ENCODE measurements at places on chromosomes 11 and 22. TPM values are rescaled to one million over a fixed set of nuclear protein-coding genes. Genes with fewer than 3 reads are reported as not detected.

- H3K4me3 ChIP-seq: no peak overlapping the region
- peaks cover 14% of the 10 kb centered on the region for H3K4me1 ChIP-seq
- no peaks in the 10 kb centered on the region for H3K27me3 ChIP-seq
- no peak for DNase-seq
- H3K27ac ChIP-seq: no peak overlapping the region
Measured at GRCh38 chr11:16791191-16791961, 52.9 kb downstream of the C11orf58 start.

DNA sequence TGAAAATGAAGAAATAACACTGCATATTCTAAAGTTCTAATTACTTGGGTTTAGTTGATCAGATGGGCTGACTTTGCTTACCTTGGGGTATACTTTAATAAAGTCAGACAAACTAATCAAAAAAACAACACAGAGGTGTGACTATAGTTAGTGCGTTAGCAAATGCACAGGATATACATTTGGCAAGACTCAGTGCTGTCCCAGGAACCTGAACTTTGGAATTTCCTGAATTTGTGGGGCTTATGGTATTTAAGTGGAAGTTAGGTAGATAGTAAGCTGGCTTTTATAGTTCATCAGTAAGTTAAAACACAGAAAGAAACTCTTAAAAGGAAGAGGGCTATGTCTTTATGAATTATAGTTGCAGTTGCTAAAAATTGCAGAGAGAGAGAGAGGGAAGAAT, 302.6 kb upstream of the DDI1 start:
- no peaks in the 10 kb centered on the region for H3K27me3 ChIP-seq
- peaks cover 13% of the 10 kb centered on the region for H3K4me1 ChIP-seq
- H3K36me3 ChIP-seq: no peaks in the 10 kb centered on the region
- DNase-seq: no peak
- no peak overlapping the region for H3K4me3 ChIP-seq
- H3K27ac ChIP-seq: no peak overlapping the region

The E2F8 gene
- total RNA-seq: 9.4 TPM

DNA sequence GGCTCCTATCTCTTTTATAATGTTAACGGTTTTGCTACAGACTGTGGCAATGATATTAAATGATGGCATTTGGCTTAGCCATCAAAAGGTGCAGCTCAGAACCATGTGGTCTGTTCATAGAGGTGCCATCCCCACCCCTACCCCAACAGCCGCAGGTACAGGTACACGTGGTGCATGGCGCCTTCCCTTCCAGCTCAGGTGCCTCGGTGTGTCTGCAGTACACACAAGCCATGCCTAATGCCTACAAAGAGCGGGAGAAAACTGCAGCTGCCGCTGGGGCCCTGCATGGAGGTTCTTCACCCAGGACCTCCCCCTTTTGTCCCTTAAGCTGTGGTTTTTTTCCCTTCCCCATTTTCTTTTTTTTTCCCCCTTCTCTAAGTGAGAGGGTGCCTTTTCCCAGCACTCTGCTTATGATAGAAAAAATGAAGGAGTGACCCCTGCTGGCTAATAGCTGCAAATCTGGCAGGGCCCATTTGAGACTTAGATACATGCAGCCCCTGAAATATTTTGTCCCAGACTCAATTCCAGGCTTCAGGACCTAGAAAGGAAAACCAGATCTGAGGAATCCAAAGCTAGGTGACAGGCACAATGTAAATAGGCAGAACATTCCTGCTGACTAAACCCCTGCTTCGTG, 6.5 kb downstream of the OR52M1 start:
- no peaks in the 10 kb centered on the region for H3K27me3 ChIP-seq
- DNase-seq: no peak
- H3K27ac ChIP-seq: no peak overlapping the region
- no peaks in the 10 kb centered on the region for H3K36me3 ChIP-seq

- no peak overlapping the region for H3K27ac ChIP-seq
- H3K27me3 ChIP-seq: peaks cover 21% of the 10 kb centered on the region
- no peaks in the 10 kb centered on the region for H3K36me3 ChIP-seq
- peaks cover 1% of the 10 kb centered on the region for H3K4me1 ChIP-seq
Measured at GRCh38 chr11:133576351-133576750, 44.0 kb upstream of the OPCML start.

DNA sequence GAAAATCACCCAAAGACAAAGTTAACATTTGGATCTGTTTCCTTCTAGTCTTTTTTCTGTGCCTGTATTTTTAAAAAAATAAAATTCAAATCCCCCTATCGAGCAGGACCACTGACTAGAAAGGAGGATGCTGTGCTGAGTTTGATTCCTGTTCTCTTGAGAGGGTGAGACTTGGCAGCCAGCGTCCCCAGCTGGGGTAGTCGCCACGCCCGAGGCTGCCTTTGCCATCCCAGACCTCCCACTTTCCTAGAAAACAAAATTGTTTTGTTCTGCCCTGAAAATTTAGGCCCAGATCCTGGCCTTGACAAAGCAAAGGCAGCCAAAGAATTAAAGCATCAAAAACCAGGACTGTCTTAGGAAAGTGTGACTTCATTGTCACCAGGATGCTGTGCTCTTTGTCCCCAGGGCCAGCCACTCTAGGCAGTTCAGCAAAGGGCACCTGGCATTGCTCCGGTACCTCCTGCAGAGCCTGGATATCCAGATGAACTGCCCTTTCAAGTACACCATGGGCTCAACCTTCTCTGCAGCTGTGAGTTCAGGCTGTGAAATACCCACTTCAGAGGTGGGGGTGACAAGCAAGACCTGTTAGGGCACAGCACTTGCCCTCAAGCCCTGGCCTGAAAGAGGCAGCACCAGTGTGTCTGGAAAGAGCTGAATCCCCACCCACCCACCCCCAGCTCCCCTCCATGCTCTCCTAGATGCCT, 44.6 kb downstream of the KCNQ1OT1 start:
- H3K27ac ChIP-seq: peak overlapping the region; percentile 62
- DNase-seq: no peak
- peaks cover 4% of the 10 kb centered on the region for H3K4me1 ChIP-seq
- no peak overlapping the region for H3K4me3 ChIP-seq
- no peaks in the 10 kb centered on the region for H3K27me3 ChIP-seq

DNA sequence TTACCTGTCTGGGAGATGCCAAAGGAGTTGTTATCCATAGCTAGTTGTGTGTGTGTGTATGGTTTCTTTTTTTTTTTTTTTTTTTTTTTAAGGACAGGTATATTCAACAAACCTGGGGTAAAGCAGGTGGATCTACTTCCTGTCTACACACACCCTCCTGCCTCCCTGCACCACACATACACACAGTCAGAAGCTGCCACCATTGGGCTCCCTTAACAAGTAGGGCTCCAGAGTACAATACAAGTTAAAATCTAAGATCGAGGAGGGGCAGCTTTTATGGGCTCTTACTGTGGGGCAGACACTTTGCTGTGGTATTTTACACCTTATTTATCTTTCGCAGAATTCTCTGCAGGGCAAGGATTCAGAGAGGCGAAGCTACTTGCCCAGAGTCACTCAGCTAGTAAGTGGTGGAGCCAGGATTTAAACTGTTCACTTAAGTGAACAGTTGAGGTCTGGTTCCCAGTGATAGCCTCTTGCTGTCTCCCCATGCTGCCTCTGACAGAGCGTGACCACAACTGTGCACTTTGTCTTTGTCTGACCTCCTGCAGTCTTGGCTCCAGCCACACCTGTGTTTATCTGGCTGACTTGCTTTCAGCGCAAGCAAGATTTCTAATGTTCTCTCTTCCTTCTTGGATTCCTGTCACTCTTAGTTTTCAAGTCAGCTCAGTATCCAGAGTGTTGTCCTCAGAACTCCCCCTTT, 135.0 kb downstream of the CSNK2A3 start:
- peaks cover 10% of the 10 kb centered on the region for H3K27me3 ChIP-seq
- no peaks in the 10 kb centered on the region for H3K36me3 ChIP-seq
- peak overlapping the region; percentile 12 for H3K27ac ChIP-seq

The RASD2 gene
- total RNA-seq: 0.07 TPM

- H3K4me3 ChIP-seq: no peak overlapping the region
- peaks cover 12% of the 10 kb centered on the region for H3K4me1 ChIP-seq
- H3K36me3 ChIP-seq: no peaks in the 10 kb centered on the region
- H3K27me3 ChIP-seq: no peaks in the 10 kb centered on the region
- DNase-seq: no peak
Measured at GRCh38 chr22:21455334-21456089, 11.7 kb upstream of the TMEM191C start.

Data from progenitor cell of endocrine pancreas (in vitro differentiated cells).